GM12865 (cell line): ENCODE measurements at places on chromosomes 7 and 10.

GRCh38 chr7:24017519-24017918, 266.5 kb upstream of the NPY start:
- DNase-seq: no peak

GRCh38 chr10:107671960-107672359, 507.5 kb upstream of the SORCS1 start:
- DNase-seq: no peak

DNA sequence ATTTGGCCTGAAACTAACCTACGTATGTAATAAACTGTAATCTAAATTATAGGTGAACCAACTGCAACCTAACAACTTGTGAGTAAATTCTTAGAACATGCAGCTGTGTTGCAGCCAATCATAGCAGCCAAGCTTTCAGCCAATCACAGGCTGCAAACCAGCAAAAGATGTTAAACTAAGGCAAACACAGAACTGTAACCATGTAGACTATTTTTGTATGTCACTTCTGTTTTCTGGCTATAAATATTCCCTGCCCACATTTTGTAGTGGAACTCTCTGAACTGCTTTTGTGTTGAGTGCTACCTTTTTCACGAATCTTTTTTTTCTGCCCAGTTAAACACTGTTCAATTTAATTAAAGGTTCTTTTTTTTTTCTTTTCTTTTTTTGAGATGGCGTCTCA, 28.2 kb upstream of the ZPBP start:
- DNase-seq: peak; percentile 56

DNA sequence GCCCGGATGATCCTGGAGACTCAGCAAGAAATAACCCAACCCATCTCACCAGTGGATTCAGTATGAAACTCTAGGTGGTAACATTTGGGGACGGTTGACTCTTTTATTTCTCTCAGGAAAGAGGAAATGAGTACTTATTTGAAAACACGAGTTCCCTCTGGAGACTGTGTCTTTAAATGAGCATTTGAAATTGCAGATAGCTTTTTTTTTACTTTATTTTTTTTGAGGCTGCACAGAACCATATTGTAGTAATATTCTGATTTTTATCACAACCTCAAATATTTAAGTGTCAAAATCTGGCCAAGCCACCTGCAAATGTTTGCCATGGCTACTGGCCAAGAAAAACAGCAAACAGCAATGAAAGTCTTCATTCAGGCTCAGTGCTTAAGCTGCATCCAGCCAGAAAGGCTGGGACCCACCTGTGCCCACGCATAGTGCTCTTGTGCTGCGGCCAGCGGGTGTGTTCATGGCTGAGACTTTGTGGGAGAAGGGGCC, 160.8 kb downstream of the CREB5 start:
- DNase-seq: peak; percentile 48

DNA sequence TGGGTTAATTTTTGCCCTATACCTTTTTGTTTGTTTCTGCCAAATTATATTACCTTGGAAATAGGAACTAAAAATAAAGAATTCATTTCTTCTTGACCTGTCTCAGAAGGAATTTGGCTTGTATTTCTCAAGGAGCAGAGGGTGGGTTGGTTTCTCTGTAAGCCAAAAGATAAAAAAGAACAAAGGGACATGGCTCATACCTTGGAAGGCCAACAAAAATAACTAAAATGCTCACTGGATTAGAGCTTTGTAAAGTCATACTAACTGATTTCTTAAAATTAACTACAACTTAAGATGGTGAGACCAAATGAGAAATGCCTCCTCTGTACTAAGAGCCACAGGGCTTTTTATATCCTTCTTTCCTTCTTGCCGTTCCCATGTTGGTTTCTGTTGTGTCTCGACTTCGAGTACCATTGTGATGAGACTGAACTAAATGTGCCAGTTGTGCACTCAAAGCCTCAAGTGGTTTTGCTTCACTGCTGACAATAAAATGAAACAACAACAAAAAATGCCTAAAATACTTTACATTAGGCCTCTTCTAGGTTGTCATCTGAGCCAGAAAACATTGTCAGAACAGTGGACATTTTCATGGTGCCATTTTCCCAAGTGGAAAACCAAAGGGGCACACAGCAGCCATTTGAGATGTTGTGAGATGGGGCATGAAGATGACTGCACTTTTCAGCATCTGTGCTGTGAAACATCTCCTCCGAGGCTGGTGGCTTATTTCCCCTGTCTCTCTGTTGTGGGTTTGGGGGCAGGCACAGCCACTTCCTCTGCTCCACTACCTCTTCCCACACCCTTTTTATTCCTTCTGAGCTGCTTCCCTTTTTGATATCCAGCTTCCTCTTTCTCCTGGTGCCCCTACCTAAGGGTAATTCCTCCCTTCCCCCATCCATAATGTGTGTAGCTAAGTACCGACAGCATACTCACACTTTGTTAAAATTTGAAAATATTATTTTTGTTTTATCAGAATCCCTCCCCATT, 51.8 kb upstream of the AGR3 start:
- DNase-seq: peak; percentile 10

GRCh38 chr10:71243756-71244395, 31.5 kb downstream of the UNC5B start:
- DNase-seq: no peak

DNA sequence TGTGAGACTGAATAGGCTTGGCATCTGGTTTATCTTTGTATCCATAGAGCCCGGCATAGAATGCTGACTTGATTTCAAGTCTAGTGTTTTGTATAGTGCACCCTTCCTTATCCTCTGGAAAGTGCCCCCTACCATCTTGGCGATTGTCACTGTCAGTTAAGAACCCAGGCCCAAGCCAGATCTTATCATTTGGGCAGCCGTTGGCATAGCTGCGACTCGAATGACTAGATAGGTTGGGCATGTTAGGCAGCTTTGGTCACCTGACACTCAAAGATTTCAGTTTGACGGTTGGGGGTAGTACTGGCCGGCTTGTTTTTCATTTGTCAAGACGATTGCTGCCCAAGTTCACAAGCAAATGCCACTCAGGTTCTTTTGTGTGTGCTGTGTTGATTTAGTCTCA, 6.6 kb downstream of the NIPSNAP2 start:
- no peak for DNase-seq

DNA sequence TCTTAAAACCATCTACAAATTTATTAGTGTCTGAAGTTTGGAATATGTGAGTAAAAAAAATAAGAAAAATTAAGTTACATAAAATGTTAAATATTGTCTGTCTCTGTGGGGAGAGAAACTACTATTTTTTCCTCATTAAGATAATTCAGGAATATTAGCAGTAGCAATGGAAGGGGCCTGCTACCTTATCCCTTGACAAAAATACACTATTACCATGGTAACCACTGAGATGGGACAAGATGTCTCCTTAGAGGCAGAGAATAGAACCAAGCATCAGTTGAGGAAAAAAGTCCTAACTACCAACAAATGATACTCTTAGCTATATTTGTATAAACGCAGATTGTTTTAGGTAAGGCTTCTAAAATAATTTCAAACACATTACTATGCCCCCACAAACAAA, 150.7 kb upstream of the LSM8 start:
- DNase-seq: no peak

DNA sequence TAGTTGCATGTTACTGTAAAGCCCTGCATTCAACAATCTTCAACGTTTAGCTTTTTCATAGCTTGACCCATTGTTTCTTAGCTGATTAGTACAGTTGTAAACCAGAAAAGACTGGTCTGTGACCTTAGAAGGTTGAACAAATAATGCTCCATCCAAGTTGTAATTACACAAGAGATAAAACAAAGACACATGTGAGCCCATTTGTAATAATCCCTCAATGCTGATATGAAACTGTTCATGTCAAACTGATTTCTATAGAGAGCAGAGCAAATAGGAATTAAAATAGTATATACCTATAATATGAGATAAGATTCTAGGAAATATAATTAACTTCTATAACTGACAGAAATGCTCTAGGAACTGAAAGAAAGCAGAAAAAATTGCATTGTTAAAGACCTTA, 94.7 kb upstream of the SLC25A13 start:
- DNase-seq: no peak

DNA sequence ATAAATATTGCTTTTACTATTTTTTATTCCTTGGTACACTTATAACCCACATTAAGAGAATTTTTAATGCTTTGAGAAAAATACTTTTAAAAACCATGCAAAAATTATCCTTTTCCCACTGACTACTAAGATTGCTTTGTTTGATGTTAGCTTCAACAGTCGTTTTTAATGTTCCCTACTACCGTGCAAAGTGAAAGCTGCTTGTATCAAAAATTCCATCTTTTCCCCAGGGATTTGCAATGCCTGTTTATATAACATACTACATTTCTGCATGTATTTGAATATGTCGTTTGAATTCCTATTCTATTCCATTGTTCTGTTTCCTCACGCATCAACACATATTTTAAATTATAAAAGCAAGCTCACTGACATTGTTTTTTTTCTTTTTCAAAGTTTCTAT, 54.4 kb downstream of the TFPI2 start:
- DNase-seq: no peak

GRCh38 chr7:137960020-137960419, 41.9 kb downstream of the CREB3L2 start:
- DNase-seq: no peak

GRCh38 chr10:18576586-18576985, 74.8 kb downstream of the NSUN6 start:
- DNase-seq: no peak

GRCh38 chr10:117204316-117204715, 7.0 kb downstream of the KCNK18 start:
- DNase-seq: no peak

DNA sequence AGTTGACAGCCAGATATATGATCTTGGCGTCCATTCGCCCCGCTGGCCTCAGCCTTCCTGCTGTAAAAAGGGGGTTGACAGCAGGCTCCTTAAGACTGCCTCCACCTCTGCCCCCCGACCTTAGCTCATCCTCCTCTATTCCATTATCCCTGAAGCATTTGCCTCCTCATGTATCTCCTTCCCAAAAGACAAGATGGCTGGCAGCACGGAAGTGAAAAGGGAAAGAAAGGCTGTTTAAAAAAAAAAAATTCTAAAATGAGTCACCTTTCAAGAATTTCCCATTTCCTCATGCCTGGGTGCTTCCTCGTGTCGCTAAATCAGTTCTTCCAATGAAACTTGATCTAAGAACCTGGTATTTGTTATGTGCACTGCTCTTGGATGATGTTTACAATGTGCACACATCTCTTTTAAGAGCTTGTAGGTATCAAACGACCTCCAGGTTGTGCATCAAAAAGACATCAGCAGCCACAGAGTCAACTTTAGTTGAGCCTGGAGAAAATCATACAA, 1.7 kb downstream of the SCRN1 start:
- DNase-seq: peak; percentile 47

DNA sequence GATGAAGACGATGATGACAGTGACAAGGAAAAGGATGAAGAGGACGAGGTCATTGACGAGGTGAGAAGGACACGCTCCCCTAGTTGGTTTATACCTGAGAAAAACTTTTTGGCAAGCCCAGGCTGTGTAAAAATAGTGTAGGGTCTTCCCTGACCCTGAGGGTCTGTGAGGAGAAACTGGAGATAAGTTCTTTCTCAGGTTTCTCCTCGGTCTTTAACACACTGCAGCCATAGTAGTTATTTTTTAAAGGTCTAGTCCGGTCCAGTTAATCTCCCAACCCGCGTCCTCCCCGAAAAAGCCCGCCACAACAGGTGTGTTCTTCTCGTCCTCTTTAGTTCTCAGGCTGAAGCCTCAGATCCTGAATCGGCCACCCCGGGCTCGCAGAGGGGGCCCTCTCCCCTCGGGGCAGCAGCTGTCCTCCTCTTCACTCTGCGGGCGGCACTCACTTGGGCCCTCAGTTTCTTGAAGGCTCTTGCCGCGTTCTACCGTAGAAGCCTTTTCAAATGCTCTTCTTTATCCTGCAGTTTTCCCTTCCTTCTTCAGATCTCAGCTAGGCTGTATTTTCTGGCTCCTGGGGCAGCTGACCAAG, 411 bp downstream of the BCCIP start:
- DNase-seq: peak; percentile 13

- DNase-seq: no peak
Measured at GRCh38 chr10:63192826-63193225, 59.7 kb downstream of the NRBF2 start.

GRCh38 chr10:76984559-76985443, 652.8 kb downstream of the KCNMA1 start:
- DNase-seq: peak; percentile 81

DNA sequence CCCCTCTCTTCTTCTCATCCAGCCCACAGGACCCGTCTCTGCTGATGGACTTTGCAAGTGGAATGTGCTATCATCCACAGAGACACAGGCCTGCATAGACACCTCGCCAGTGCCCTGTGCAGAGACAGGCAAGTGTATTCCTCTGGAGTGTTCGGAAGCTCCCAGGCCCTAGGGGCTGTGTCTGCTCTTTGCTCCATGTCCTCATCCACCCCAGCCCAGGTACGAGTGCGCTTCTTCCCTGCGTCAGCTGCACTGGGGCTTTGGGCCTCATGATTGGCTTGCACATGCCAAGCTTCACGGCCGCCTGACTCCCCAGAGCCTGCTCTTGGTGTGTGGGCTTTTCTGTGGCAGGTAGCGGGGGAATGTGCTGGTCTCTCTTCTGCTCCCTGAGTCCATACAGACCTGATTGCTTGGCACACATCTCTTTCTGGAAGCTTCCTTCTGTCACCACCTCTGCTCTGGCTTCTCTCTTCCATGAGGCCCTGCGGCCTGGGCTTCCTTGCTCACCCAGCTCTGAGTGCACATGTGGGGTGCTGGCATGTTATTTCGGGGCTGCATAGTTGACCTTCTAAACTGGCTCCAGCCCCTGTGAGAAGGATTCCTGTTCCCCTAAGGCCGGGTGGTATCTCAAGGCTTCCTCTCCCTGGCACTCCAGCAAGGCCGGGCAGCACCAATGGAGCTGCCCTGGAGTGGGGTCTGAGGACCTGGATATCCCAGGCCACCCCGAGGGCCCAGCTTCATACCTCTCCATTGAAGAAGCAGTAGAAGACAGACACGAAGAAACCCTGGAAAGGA, 27.8 kb downstream of the CRHR2 start:
- no peak for DNase-seq

- no peak for DNase-seq
Measured at GRCh38 chr10:124602121-124602561, 140.5 kb downstream of the LHPP start.

DNA sequence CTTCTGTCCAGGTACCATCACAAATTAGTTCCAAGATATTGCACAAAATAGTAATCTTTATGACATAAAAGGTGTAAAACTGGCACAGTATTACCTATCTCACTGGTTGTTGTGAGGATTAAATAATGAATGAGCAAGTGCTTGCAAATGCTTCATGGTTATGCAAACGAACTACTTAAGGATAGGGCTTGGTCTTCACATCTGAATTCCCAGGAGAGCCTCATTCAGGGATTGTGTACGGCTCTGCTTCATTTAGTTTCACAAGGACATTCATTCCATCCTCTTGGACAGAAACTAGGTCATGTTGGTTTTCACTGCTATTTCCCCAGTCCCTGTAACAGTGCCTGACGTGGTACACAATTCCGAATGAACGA, 12.1 kb downstream of the ABCA13 start:
- DNase-seq: no peak

GRCh38 chr7:104643587-104644217, 315.3 kb downstream of the LHFPL3 start:
- DNase-seq: peak; percentile 28

GRCh38 chr7:108135446-108136190, 5.5 kb upstream of the LAMB4 start:
- DNase-seq: peak; percentile 87
